H7 (cell line): ENCODE measurements at places on chromosomes 3 and 15. TPM values are rescaled to one million over a fixed set of nuclear protein-coding genes. Genes with fewer than 3 reads are reported as not detected.

TIPARP gene
- 13.3 and 13.4 TPM in 2 replicates for total RNA-seq

KBTBD13 gene
- 0.17 TPM in 1 of 2 replicates, not detected in the other for total RNA-seq

TRPM1 gene
- total RNA-seq, result 0.48 and 0.89 TPM in 2 replicates

GP5 gene
- total RNA-seq, result not detected in 2 replicates

MYO5C gene
- 1.7 and 3.3 TPM in 2 replicates for total RNA-seq

GPX1 gene
- total RNA-seq, result 222 and 298 TPM in 2 replicates

LARP6 gene
- 22.9 and 25.1 TPM in 2 replicates for total RNA-seq

DPPA2 gene
- total RNA-seq, result 10.3 and 17.7 TPM in 2 replicates

DNA sequence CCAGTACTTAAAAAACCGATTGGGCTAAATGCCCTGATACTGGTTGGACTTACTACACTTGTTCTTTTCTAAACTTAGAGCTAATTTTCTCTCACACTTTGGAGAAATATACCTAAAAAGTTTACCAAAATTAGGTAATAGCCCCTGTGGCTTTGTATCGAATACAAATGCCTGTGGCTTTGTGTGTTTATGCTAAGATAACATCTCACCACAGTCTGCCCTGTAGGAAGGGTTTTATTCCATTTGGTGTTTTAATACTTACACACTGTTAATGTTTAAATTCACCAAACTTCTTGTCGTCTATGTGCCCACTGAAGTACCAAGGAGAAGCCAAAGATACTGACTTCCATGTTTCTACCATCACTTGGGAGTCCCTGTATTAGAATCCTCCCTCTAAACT, 66.4 kb downstream of the BCHE start:
- DNase-seq, result no peak

DNA sequence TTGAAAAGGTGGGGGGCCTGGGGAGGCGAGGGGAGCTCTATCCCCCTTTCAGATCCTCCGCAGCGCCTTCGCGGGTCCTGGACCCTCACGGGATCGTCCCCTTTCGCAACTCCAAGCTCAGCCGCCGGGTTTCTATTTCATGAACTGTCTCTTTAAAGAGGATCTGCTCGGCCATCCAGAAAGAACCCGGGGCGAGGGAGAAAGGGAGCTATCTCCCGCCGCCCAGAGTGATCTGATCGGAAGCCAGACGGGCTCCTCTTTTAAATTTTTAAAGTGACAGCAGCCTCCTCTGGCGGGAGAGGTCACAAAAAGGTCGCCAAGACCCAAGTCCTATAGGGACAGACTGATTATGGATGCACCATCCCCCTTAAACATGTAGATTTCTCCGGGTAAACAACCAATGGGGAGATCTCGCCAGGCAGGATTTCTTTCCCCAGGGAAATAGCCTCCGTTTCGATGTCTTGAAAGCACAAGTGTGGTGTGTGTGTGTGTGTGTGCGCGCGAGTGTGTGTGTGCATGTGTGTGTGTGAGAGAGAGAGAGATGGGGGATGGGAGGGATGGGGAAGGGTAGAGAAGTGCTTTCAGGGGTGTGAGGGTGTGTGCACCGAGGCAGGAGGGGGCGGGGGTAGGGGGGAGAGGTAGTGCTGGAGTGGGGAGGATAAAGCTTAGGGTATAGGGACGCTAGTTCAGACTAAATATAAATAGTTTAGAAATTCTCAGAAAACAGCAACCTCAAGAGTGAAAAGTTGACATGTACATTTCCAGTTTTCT, 516.1 kb downstream of the MECOM start:
- DNase-seq, result peak; percentile 74

- DNase-seq, result no peak
Observed at GRCh38 chr3:20604659-20605058, 418.7 kb upstream of the SGO1 start.

- DNase-seq, result no peak
Observed at GRCh38 chr3:61358364-61358763, 107.1 kb upstream of the FHIT start.

GRCh38 chr15:55707518-55707917, 35.4 kb downstream of the PRTG start:
- DNase-seq, result no peak

- DNase-seq, result no peak
Observed at GRCh38 chr3:5245927-5246326, 58.4 kb downstream of the EDEM1 start.

DNA sequence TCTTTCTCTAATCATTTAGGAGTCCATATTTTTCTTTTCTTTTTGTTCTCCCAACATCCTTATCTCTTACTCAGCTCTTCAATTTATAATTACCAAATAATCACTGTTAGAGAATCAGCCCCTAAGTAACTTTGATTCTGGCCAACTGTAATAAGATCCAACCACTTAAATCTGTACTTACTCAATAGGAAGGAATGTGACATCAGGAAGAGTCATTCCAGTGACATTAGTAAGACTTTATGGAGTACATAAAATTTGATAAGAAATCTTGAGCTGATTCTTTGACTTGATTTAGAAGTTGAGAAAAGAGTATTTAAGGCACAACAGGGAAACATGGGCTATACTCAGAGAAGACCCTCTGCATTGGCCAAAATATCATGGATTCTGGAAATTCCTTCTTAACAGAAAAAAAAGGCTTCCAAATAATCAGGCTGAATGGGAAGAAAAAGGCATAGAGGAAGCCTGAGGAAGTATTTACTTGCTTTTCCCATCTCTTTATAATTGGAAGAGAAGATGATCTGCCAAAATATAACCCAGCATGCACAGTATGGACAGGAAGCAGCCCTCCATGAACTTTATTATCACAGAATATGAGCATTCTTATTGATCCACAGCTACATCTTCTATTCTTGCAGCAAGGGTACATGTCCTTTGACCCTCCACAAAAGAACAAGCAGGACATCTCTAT, 289.7 kb upstream of the TPRG1 start:
- DNase-seq, result no peak

GRCh38 chr3:158169091-158169491, 59.2 kb downstream of the RSRC1 start:
- no peak for DNase-seq

GRCh38 chr3:35737934-35738706, 98.8 kb downstream of the ARPP21 start:
- DNase-seq, result no peak

DNA sequence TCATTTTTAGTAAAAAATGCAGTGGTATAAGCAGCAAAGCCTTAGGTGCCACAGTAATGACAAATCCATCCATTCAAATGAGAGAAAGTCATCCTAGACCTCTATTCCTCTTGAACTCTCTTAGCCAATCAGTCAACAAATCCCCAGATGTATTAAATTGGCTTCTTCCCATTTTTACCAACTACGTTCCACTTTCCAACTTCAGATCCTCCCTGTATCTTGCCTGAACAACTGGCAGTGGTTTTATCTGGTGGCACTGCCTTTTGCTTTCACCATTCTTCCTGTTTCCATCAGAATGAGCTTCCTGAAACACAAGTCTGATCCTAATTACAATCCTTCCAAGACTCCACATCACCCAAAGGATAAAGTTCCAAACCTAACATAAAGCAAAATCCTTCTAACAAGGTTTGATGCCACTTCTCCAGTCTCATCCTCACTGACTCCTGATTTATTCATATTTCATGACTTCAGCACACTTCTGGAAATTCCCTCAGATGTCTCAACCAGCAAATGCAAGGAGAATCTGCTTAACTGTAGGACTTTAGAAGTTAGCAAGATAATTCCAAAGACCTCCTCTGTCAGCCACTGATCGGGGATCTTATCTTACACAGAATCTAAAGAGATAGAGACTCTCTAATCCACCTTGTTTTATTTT, 69.8 kb upstream of the SLC4A7 start:
- no peak for DNase-seq

- peak; percentile 16 for DNase-seq
Observed at GRCh38 chr3:61315871-61316270, 64.6 kb upstream of the FHIT start.

GRCh38 chr3:114444216-114444615, 150.4 kb downstream of the TIGIT start:
- DNase-seq, result no peak

GRCh38 chr15:95864467-95864886, 466.0 kb upstream of the NR2F2 start:
- no peak for DNase-seq

- no peak for DNase-seq
Observed at GRCh38 chr3:156689608-156690007, 15.2 kb downstream of the TIPARP start.

DNA sequence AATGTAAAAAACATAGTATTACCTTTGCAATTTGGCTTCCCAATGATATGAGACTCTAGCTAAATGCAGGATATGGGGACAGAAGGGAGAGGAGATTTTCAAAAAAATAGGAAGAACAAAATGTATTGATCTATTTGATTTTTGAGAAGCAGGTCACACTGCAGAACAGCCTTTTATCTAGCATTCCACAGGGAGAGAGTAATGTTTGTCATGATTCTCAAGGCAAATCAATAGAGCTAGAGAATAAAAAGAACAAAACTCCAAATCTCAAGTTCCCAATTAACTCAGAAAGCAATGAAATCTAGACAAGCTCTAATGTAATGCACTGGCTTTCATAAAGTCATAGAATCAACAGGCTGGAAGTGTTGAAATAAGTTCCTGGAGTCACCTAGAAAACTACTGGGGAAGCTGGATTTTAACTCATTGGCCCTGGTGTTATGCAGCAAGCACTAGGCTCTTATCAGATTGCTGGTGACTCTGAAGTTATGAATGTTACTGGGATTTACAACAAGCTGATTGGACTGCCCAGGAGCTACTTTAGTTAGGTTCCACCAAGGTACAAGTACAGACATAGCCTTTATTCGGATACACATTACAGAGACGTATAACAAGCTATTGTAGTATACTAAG, 442.8 kb downstream of the FGF12 start:
- no peak for DNase-seq

DNA sequence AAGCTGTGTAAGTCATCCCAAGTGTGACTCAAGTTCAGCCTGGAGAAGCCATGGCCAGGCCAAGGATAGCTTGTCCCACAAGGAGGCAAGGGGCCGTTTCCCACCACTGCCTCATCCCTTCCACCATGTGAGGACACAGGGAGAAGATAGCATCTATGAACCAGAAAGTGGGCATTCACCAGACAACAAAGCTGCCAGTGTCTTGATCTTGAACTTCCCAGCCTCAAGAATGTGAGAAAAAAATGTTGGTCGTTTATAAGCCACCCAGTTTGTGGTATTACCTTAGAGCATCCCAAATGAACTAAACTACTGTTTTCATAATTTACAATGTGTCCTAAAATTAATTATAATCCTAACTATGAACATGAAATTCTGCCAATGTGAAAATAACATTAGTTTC, 930.8 kb upstream of the CFAP20DC start:
- DNase-seq, result no peak

- no peak for DNase-seq
Observed at GRCh38 chr15:74304431-74304830, 63.0 kb downstream of the CYP11A1 start.

- DNase-seq, result no peak
Observed at GRCh38 chr3:143700431-143700975, 147.8 kb downstream of the SLC9A9 start.

DNA sequence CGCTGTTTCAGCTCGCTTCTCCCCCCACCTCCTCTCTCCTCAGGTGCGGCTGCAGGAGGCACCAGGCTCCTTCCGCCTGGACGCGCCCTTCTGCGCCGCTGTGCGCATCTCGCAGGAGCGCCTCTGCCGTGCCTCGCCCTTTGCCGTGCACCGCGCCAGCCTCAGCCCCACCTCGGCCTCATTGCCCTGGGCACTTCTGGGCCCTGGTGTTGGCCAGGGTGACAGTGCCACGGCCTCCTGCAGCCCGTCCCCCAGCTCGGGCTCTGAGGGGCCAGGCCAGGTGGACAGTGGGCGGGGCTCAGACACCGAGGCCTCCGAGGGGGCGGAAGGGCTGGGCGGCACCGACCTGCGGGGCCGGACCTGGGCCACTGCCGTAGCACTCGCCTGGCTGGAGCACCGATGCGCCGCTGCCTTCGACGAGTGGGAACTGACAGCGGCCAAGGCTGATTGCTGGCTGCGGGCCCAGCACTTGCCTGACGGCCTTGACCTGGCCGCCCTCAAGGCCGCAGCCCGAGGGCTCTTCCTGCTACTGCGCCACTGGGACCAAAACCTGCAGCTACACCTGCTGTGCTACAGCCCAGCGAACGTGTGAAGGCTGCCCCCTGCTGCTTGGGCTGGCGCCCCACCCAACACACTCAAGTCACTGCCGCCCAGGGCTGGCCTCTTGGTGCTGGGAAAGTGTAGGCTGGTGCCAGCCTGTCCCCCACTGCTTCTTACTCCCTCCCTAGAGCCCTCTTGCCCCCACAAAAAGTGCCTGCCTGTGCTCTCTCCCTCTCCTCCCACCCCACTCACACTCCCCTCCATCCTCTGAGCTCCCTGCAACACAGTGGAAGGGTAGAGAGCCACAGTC, 7.1 kb downstream of the ALG3 start:
- peak; percentile 90 for DNase-seq

GRCh38 chr15:66657185-66658020, 44.6 kb upstream of the SMAD6 start:
- peak; percentile 88 for DNase-seq

GRCh38 chr3:108328821-108329486, 32.6 kb downstream of the HHLA2 start:
- no peak for DNase-seq

DNA sequence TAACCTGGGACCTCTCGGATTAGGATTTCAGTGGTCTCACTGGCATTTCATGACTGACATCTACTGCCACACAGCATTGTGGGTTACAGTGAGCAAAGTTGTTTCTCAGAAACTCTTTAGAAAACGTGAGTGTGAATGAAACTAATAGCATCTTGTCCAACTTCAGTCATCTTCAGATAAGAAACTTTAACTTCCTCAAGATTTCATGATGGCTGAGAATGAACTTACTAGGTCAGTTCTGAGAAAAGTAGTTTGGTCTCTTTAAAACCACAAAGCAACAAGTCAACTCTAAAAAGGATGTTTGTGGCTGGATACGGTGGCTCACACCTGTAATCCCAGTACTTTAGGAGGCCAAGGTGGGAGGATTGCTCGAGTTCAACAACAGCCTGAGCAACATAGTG, 14.2 kb upstream of the HOMER2 start:
- no peak for DNase-seq
